ENCODE measurements at places on chromosomes 7 and 10.

- no peak for DNase-seq
Observed at GRCh38 chr10:593901-594457, 95.5 kb downstream of the DIP2C start.

- DNase-seq: no peak
Observed at GRCh38 chr10:125084614-125085257, 75.6 kb downstream of the CTBP2 start.

DNA sequence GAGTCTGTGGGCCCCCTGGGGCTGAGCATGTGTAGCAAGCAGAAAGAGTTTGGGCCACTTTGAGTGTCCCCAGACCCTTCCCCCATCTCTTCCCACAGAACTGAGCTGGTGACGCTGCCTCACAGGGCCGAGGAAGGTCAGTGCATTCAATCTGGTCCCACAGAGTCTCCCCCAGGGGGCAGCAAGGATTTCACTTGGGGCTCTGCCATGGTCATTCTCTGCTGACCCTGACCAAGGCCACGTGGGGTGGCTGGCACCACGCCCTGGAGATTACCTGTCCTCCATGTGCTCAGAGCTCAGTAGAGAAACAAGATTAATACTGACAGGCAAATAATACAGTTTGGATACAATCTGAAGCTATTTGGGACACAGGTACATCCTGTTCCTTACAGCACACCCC, 30.2 kb downstream of the ADRA2A start:
- no peak for DNase-seq

GRCh38 chr7:139618482-139619366, 95.2 kb downstream of the CLEC2L start:
- DNase-seq: peak; percentile 55

DNA sequence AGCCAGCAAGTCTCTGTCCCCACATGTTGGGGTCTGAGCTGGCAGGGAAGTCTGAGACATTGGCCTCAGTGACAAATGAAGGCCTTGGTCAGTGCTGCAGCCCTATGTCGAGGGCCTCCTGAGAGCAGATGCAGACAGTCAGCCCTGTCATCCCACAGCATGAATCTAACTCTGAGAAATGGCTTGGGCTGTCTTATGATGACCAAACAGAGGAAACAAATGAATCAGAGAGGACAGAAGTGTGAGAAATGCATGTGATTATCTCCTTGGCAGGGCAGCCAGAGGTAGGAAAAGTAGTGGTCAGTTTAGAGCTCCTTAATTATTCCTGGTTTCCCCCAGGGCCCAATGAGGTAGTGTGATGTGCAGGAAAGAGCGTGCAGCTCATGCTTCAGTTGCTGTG, 287.6 kb downstream of the SORCS3 start:
- no peak for DNase-seq
